ENCODE measurements at places on chromosomes 11 and 22.
A peak's percentile ranks its signal among the peaks of the same experiment; 100 is the strongest.

DNA sequence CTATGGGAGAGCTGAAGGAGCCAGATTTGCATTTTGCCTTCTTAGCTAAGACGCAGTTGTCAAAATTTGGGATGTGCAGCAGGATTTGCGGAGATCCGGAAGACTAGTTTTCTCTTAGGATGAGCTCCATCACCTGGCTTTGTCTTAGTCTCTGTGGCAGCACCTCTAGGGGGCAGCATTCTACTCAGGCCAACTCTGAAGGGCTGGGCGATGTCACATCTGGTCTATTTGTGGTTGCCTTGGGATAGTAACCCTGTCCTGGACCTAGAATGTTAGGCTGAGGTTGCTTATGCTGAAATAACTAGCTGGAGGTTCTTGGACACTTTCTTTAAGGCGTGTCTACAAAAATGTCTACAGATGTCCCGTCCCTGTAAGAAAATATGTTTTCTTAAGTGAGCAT is 116.2 kb downstream of the FAT3 start:
- no peak for DNase-seq

DNA sequence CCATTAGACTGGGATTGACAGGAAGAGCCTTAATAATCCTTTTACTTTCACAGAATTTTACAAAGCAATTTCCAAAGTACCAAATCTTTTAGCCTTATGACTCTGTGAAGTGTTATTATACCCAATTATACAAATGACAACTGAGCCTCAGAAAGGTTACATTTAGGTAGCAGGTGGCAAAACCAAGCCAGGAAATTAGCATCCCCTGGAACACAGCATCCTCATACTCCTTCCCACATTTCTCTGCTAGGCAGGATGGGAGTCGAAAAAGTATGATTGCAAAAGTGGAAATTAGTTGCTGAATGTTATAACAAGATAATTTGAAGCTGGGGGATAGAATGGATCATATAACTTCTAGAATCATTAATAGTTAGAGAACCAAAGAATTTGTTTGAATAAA is 359.7 kb upstream of the PDGFD start:
- DNase-seq: no peak

DNA sequence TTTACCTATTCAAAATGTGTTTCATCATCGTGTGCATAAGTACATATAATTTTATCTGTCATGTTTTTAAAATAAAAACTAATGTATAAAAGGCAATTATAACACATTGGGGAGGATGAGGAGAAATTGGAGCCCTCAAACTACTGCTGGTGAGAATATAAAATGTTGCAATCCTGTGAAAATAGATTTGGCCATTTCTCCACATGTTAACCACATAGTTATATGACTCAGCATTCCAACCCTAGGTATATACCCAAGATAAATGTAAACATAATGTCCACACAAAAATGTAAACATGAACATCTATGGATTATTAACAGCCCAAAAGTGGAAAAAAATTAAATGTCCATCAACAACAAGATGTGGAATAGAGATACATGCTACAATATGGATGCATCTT is 928.0 kb upstream of the FAT3 start:
- DNase-seq: no peak

GRCh38 chr11:57938351-57938750 is 85.3 kb upstream of the OR9Q1 start:
- no peak for DNase-seq

- DNase-seq: no peak
Observed at GRCh38 chr11:79353706-79354105, 87.1 kb downstream of the TENM4 start.

- no peak for DNase-seq
Observed at GRCh38 chr11:116343270-116343669, 429.5 kb downstream of the BUD13 start.

GRCh38 chr22:43118953-43119458 is 8.5 kb downstream of the BIK start:
- no peak for DNase-seq

DNA sequence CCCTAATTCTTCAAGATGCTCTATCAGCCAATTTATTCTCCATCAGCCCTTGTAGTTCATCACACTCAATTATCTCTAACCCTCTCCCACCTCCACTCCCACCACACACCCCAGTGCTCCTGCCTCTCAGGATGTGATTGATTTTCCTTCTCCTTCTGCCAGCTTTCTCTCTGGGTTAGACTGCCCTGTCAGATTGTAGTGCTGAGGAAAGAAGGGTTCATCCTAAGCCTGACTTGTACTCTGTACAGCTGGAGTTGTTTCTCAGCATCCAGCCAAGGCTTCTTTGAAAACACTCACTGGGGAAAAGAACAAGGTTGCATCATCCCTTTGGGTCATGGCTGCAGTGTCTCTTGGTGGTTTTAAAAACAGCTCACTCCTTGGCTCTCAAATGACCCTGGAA is 61.2 kb downstream of the CECR2 start:
- DNase-seq: no peak

DNA sequence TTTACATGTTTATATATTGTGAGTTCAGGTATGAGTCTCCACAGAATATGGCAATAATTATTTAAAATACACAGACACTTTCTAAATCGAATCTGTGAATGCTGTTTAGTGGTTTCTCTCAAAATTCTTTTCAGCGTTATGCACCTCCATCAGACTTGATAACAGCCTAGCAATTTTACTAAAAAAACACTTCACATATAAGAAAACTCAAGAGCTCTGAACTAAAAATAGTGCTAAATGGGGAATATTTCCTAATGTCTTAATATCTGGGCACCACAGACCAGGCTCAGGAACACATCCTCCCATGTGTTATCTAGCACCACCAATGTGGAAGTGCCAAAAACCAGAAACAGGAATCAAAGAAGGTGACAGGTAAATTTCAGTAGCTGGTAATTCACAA is 47.9 kb downstream of the ARHGAP32 start:
- no peak for DNase-seq

DNA sequence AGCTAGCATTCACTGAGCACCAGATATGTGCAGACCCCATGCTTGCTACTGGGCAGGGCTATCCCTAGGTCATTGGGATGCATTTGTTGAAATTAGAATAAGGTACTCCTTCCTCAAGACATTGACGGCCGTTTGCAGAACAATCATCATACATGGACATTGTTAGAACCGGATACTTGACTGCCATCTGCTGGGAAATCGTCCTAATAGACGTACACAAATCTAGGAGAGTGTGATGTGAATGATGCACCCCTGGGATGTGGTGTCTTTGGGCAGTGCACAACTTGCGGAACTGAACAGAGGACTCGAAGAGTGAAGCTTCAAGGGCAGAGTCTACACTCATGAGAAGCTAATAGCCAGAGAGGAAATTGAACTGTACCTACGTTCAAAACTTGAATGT is 35.9 kb downstream of the MYO18B start:
- no peak for DNase-seq

DNA sequence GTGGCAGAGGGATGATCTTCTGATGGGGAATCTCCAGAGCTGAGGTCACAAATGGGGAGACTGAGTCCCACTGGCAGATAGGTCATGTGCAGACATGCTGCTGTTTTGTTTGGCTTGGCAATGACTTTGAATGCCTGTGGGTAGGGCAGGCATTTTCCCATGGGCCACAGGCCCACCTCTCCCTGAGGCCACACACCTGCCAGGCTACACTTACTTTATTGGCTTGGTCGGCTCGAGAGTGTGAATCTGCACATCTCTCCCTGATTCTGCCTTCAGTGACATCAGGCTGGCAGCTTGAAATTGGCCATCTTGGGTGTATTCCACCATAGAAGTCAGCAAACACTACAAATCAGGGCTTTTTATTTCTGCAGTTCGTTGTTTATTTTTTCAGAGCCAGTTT is 91.5 kb downstream of the GRIK4 start:
- no peak for DNase-seq

DNA sequence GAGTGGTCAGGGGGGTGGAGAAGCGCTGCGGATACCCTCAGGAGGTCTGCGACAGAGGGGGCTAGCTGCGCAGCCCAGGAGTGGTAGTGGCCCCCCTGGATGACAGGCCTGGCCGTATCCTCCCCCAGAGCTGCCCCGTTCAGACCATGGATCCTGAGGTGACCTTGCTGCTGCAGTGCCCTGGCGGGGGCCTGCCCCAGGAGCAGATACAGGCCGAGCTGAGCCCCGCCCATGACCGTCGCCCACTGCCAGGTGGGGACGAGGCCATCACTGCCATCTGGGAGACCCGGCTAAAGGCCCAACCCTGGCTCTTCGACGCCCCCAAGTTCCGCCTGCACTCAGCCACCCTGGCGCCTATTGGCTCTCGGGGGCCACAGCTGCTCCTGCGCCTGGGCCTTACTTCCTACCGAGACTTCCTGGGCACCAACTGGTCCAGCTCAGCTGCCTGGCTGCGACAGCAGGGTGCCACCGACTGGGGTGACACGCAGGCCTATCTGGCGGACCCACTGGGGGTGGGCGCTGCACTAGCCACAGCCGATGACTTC is 505 bp downstream of the NUDT22 start:
- no peak for DNase-seq

DNA sequence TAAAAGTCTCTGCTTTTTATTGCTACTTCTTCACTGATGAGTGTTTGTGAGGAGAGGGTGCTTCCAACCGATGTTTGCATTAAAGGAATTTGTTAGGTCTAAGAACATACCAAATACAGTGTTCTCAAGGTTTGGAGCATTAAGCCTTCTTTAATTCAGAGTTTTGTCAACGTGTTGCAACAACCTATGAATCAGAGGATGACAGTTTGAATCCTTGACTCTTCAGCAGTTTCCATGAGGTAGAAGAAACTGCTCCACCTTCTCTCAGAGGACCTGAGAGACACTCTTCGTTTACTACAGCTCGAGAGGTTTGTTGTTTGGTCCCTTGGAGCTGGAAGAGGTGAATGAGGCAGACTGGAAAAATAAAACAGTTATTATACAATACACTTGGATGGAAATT is 55.7 kb downstream of the NCAM1 start:
- no peak for DNase-seq

GRCh38 chr22:45597460-45598192 is 74.0 kb upstream of the ATXN10 start:
- DNase-seq: no peak

GRCh38 chr11:2517016-2517385 is 72.2 kb downstream of the KCNQ1 start:
- peak; percentile 0 for DNase-seq

GRCh38 chr11:92707173-92707619 is 262.3 kb upstream of the MTNR1B start:
- no peak for DNase-seq

- no peak for DNase-seq
Observed at GRCh38 chr22:40187389-40187788, 9.7 kb downstream of the TNRC6B start.

DNA sequence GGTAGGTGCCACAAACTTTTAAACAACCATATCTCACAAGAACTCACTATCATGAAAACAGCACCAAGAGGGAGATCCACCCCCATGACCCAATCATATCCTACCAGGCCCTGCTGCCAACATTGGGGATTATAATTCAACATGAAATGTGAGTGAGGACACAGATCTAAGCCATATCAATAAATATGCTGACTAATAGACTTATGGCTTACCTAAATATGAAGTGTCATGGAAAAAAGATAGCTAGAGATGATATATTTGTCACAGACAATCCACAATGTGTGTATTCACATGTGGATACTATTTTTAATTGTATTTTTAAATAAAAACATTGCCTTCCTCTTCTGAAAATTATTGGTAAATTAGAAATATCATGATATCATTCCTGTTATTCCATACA is 38.2 kb upstream of the RAB38 start:
- DNase-seq: no peak

GRCh38 chr11:2860636-2861035 is 24.9 kb downstream of the CDKN1C start:
- DNase-seq: no peak

DNA sequence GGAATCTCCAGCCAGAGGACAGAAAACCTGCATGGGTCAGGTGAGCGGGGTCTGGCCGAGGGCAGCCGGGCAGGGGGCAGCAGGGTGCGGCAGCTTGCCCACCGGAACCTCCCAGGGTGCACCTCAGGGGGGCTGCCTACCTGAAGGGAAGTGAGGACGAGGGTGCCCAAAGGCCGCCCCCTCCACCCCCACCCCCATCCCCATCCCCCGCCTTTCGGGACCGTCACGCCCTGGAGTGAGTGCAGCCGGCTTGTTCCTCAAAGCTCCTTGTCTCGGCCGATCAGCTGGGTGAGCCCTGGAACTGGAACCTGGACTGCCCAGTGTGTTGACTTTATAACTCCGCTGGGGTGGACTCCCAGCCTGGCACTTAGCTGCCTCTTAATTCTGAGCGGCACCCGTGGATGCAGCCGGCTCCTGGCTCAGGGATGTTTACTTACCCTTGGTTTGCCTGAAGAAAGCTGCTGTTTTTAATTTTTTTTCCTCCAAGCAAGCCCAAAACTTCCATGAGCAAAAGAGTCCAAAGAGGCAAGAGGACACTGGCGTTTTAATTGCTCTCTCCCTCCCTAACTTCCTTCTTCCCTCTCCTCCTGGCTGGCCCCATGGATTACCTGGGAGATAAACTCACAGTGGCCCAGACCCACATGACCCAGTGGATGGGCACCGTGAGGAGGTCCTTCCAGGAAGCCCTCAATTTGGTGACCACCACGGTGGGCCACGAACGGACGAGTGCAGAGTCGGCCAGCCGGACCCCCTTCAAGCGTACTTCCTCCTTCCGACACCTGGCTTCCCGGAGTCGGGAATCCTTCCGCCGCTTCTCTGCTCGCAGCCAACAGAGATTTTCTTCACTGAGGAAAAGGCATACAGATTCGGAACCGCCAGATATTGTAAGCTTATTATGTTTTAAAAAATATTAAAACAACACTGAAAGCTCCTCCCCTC is 87.8 kb upstream of the CRYBB3 start:
- DNase-seq: no peak

GRCh38 chr11:126917531-126918204 is 82.9 kb downstream of the KIRREL3 start:
- no peak for DNase-seq

DNA sequence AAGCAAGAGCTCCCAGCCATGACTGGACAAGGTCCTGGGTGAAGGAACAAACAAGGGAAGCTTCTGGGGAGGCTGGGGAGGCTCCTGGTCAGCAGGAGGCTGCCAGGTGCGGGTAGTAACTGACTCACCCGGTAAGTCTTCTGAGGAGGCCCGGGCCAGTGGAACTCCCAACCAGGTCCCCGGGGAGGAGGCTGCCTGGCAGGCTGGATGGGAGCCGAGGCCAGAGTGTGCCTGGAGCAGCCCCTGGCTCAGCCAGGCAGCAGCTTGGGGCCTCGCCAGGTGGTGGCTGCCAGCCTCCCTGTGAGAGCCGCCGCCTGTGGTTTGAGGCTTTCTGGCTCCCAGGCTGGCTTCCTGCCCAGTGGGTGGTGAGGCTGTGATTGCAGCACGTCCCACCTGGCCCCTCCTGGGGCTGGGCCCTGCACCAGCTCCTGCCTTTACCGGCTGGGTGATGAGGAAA is 46.2 kb downstream of the IGF2 start:
- DNase-seq: no peak

GRCh38 chr11:75800136-75800675 is 14.8 kb upstream of the UVRAG start:
- DNase-seq: no peak

GRCh38 chr11:58788355-58789023 is 56.0 kb downstream of the GLYATL2 start:
- no peak for DNase-seq

- DNase-seq: peak; percentile 66
Observed at GRCh38 chr22:19891317-19892256, 36.9 kb upstream of the GNB1L start.
